ENCODE measurements at places on chromosomes 13 and 19.

DNA sequence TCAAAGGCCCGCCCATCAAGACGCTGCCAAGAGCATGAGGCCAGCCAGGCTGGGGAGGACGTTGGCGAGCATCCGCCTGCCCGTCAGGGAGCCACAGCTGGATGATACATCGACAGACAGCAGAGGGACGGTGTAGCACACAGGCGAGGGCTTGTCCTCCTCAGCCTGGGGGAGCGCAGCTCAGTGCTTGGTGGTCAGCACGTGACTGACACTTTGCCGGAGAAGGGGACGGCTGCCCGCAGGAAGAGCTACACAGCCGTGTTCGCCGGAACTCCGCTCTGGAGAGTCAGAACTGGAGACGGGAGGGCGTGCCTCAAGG is 34.1 kb downstream of the CSNK1G2 start:
- no peak for DNase-seq

- DNase-seq: no peak
Measured at GRCh38 chr13:98072476-98072875, 70.4 kb upstream of the FARP1 start.

DNA sequence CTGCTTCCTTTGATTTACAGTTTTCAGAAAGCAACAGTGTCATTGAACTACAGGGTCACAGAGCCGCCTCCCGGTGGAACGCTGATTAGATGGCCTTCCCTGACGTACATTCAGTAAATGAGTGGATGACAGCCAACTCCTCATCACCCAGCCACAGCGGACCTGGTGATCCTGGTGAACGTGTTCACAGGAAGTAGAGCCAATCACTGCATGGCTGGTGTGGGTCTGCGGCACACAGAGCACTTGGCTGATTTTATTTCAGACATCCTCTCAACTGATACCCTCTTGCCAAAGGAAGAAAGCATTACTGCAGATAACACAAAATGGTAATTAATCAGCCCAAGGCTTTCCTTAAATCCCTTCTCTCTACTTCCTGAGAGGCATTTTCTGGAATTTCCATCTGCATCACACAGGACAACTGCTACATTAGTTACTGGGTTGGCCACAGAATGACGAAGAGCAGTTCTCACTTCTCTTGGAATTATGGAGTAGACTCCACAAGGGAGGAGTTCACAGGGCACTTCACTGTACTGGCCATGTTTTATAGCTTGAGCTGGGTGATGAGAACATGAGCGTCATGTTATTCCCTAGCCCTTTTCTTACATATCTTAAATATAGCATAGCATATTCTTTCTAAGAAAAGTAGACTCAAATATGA is 84.0 kb upstream of the SLC7A1 start:
- no peak for DNase-seq

DNA sequence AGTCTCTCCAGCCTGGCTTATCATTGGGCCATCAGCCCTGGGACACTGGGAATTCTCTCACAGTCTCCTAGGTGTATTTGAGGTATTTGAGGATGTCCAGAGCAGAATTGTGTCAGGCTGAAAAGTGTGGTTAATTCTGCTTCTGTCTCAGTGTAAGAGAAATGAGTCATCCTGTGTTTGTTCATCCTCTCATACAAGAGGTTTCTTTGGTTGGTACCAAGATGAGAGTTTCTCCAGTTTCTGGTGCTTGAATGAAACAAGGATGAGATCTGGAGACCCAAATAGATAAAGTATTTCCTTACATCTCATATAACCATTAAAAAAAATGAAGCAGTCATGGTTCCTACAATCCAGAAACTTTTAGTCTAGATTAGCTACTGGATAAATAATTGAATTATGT is 7.7 kb downstream of the ZNF253 start:
- no peak for DNase-seq

DNA sequence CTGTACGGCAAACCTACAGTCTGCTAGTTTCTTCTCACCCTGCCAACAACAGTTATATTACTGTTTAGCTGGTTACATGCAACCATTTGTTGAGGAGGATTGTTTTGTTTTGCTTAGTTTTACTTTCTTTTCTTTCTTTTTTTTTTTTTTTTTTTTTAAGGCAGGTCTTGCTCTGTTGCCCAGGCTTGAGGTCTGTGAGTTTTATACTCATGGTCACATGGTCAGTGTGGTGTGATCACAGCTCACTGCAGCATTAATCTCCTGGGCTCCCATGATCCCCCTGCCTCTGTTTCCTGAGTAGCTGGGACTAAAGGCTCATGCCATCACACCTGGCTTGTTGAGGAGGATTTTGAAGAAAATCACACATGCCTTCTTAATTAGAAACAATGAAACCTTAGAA is 505.6 kb downstream of the GPC5 start:
- no peak for DNase-seq

- DNase-seq: no peak
Measured at GRCh38 chr13:41452462-41452861, 4.9 kb upstream of the RGCC start.

DNA sequence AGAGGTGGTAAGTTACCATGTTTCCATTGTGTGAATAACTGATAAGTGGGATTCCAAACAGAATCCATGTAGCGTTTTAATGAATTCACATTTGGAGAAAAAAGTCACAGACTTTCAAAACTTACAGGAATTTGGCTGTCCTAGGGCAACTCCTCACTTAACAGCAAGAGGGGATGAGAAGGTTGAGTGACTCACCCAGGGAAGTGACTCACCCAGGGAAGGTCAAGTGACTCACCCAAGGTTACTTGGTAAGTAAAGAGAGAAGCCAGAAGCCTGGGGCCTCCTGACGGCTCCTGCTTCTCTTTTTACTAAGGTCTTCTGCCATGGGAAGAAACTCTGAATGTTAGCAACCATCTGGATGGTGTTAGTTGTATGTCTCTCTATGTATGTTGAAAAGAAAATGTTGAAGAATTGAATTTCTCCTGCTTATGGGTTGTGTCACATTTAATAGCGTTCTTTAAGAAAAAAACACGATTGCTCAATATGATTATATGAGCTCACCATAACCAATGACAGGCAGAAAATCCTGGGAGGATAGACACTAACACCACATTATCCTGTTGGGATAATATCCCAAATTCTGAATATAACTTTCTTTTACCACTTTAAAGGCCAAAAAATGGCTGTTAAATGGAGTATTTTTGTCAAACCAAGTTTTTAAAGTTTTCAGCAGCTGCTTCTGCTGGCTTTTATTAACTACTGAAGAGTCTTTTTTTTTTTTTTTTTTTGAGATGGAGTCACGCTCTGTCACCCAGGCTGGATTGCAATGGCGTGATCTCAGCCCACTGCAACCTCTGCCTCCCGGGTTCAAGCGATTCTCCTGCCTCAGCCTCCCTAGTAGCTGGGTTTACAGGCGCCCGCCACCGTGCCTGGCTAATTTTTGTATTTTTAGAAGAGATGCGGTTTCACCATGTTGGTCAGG is 195.6 kb downstream of the GGACT start:
- peak; percentile 15 for DNase-seq

DNA sequence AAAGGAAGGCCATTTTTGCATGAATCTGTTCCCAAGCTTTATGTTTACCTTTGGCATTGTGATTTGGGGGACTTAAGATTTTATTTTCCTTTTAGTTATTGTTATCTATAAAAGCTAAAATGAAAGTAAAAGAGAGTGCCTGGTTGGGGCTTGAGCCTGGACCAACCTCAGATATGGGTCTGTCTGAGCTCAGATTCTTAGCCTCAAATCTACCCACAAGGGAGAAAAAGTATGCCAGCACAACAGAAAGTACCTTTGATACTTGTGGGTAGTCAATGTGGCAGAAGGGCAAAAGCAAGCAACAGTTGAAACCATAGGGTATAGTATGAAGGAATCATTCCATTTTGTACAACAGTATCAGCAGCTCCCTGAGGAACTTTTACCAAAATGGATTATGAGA is 26.6 kb upstream of the KBTBD6 start:
- DNase-seq: no peak

GRCh38 chr19:17681505-17682125 is 6.5 kb downstream of the UNC13A start:
- DNase-seq: peak; percentile 19

DNA sequence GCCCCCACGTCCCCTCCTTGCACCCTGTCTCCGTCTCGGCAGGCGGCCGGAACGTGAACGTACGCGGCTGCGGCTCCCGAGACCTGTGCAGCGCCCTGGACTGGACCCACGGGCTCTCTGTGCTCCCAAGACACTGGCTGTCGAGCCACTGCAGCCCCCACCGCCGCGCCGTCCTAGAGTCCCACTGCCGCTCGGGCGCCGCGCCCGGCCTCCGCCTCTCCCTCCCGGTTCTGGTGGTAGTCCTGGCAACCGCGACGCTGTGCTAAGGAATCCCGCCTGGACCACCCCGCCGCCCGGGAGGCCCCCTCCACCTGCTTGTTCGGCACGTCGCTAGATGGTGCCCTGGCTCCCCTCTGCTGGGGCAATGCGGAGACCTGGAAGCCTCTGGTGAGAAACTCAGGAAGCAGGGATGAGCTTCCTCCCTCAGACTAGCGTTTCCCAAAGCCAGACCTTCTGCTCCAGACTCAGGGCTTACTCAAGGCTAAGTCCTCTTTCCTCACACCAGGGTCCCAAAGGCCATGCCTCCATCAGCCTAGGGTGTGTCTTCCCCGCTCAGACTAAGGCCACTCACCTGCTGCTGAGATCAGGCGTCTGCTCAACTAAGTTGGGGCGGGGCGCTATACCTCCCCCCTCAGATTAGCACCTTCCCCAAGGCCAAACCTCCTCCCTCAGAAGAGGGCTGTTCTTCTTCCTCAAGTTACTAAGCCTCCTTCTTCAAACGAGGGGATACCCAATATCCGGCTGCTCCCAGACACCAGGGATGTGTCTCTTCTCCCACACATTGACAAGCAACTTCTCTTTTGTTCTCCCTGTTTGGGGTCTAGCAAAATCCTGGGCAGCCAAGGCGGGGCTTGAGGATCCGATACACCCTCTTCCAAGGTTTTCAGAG is 16.1 kb upstream of the IRGC start:
- no peak for DNase-seq

DNA sequence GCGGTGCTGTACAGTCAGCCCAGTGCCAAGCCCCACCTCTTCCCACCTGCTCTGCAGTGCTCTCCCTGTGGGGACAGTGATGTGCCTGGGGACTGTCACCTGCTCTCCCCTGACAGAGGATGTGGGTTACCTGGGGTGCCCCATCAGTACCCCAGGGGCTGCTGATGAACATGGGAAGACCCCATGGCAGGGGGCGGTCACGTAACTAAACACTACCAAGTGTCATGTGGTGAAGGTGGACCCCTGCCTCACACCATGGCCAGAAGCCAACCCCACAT is 12.7 kb downstream of the KDM4B start:
- DNase-seq: no peak

- DNase-seq: no peak
Measured at GRCh38 chr19:30441011-30441410, 68.8 kb downstream of the ZNF536 start.

GRCh38 chr19:46728693-46729339 is 11.9 kb upstream of the PRKD2 start:
- DNase-seq: no peak

DNA sequence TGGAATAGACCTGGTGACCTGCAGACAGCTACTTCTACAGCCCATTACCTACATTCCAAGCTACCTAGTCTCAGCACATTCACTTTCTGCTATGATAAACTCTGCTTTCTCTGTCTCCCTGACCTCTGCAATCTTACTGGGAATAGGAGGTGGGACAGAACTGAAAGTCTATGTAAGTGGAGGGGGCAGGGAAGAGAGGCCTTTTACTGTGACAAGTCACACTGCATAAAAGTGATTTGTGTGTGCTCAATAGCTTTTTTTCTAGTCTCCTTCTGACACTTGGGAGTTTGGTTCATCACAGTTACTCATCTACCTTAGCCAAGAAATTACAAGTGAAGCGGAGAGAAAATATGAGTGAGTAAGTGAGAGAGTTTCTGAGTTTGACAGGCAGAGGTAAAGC is 322.4 kb downstream of the OLFM4 start:
- no peak for DNase-seq

DNA sequence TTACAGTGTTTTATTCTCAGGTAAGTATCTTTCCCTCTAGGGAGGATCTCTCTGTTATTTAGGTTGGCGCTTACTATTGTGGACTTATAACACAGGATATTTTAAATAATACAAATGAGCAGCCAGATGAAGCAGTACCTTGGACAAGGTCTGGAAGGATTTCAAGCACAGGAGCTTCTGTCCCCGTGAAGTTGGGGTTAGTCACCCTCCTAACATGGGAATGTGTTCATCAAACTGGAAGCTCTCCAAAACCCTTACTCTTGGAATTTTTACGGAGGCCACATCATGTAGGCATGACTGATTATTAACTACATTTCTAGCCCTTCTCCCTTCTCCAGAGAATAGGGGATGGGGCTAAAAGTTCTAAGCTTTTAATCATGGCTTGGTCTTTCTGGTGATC is 38.3 kb upstream of the SPRY2 start:
- no peak for DNase-seq

DNA sequence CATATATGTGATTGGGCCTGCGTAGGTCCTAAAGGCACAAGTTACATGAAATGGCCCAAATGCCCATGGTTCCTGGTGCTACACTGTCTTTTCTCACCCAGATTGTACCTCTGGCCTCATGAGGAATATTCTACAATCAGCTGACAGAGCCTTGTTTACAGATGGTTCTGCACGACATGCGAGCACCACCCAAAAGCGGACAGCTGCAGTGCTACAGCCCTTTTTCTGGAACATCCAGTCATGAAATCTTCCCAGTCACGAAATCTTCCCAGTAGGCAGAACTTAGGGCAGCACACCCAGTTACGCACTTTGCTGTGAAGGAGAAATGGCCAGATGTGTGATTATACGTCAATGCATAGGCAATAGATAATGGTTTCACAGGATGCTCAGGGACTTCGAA is 7.7 kb upstream of the ELF1 start:
- no peak for DNase-seq

DNA sequence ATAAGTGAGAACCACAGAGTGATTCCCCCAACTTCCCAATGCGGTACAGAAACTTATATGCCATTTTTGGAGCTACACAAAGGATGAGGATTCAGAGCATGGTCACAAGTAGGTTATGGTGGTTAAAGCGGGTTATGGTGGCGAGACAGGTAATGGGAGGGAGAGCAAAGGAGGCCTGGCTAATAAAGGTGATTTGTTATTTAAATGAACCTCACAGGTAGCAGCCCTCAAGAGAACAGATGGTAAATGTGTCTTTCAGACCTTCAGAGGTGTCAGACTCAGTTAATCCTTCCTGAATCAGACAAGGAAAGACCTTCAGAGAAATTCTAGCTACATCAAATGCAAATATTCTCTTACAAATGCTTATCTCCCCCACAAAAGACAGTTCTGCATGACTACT is 1971.4 kb downstream of the OLFM4 start:
- no peak for DNase-seq

DNA sequence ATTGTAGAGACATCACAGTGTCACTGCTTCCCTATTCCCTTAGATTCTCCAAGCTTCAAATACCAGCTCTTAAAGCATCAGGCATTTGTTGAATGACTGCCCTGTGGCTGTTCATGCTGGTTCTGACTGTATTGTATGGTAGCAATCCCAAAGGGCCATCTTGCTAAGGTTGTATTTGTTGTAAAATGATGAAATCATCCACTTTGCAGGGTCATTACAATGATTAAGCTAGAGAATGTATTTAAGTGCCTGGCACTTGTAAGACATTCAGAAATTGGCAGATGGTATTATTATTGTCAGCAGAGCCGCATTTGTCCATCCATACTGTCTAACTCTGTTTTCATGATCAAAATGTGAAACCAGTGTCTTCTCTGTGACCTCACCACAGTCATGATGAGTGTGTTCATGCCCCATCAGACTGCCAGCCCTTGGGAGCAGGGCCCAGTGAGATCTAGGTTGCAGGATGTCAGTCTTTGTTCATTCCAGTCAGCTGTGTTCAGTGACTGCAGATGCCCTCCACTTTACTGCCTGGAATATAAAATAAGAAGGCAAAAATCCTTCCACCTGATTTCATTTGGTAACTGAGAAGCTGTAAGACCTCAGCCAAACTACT is 86.1 kb downstream of the DHRS12 start:
- DNase-seq: no peak

- DNase-seq: no peak
Measured at GRCh38 chr13:53220038-53220437, 191.4 kb downstream of the OLFM4 start.

Measured in thymus (tissue), 14 donors.